ENCODE measurements at places on chromosomes 1 and 21.

GRCh38 chr1:14345946-14346550, 252.4 kb upstream of the KAZN start:
- DNase-seq: no peak

GRCh38 chr1:34237151-34237815, 60.6 kb downstream of the C1orf94 start:
- DNase-seq: no peak

DNA sequence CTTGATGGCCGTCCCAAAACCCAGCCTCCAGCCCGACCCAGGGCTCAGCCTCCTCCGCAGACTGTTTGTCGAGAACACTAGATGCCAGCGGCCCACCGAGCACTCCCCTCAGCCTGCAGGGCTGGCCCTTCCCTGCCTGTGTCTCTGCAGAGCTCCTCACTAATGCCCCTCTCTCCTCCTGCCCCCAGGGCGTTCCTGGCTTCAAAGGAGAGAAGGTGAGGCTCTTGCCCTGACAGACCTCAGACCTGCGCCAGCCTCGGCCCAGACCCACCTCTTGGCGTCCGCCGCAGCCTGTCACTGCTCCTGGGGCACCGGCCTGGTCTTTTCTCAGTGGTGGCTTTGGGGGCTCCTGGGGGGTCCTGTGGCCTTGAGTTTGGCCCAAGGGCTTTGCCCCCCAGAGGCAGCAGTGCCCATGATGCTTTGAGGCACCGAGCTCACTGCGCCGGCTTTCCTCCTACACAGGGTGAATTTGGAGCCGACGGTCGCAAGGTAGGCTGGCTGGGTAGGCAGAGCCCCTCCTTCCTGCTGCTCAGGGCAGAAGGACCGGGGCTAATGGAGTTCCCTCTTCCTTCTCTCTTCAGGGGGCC, 18.4 kb downstream of the COL6A2 start:
- DNase-seq: no peak

GRCh38 chr1:67749844-67750690, 65.1 kb downstream of the GADD45A start:
- no peak for DNase-seq

GRCh38 chr1:184604152-184604900, 150.3 kb downstream of the EDEM3 start:
- DNase-seq: no peak

GRCh38 chr1:39196244-39197215, 8.0 kb upstream of the MACF1 start:
- DNase-seq: no peak

DNA sequence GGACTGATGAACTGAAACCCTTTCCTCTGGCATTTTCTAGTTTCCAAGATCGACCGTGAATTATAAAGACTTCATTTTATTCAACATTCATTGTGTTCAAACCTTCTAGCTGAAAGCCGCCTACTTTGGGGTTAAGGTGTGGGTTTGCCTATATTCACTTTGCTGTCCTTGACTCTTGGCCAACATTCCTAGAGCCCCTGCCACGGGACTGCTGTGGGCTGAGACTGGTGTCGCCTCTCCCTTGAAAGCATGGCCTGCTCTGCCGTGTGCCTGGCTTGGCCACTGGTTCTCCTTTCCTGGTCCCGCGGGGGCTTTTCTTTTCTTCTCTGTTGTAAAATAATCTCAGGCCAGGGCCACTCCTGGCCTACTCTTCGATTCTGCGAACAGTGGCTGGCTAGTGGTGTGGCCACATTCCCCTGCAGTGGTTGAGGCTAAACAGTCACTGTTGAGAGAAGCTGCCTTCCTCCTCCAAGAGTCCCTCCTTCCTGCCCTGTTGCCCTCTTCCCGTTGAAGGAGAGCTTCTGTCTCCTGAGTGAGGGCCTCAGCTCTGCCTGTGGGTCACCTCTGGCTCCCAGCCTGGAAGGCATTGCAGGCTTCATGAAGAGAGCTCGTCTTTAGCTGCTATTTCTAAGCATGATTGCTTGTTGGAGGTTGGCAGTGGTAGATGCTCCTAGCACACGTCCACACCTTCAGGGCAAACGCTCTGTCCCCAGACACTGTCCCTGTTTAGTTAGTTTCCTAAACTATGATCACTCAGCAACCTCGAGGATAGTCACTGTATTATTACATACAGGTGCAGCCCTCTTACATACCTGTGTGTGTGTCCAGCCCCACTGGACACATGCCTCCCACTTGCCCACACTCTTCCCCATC, 80.5 kb downstream of the GALNT2 start:
- no peak for DNase-seq

- DNase-seq: no peak
Measured at GRCh38 chr1:169086603-169087455, 19.7 kb upstream of the ATP1B1 start.

DNA sequence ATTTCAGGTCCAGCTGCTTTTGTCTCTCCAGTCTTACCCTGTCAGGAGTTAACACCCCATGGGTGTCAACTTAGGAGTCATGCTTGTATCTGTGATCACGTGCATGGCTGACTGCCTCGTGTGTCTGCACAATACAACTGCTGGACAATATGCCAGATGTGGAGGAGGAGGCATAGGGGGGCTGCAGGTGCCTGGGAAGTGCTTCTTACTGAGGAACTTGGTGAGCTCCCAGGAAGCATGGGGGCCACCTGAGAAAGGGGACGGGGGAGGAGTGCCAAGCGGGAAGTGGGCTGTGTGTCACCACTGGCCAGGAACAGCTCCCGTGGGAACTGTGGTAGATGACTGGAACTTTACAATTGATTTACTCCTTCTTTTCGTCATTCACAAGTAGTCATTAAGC, 9.5 kb downstream of the RHEX start:
- DNase-seq: no peak

GRCh38 chr21:35646606-35647005, 413.7 kb downstream of the SETD4 start:
- no peak for DNase-seq

GRCh38 chr1:204834752-204835151, 35.9 kb upstream of the NFASC start:
- DNase-seq: no peak

DNA sequence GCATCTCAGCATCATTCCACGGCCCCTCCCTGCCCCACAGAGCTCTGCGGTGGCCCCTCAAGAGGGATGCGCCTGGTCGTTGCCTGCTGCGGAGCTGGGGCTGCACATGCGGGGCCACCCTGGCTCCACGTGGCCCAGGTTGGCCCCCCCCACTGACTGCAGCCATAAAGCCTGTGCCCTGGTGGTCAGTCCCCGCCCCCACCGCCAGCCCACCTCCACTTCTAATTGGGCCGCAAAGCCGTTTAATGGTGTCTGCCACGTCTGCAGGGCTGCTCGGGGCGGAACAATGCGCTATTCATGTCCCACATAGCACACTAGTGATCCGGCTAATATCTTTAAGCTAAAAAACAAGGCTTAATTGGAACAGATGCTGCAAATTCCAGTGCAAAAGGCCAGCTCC, 33.5 kb upstream of the ACTRT2 start:
- no peak for DNase-seq

DNA sequence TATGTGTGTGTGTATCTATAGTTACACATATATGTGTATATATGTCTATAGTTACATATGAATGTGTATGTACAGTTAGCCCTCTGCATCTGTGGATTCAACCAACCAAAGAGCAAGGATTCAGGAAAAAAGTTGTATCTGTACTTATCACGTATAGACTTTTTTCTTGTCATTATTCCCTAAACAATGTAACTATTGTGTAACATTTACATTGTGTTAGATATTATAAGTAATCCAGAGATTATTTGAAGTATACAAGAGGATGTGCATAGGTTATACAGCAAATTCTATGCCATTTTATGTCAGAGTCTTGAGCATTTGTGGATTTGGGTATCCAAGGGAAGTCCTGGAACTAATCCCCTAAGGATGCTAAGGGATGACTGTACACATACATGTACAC, 71.3 kb downstream of the RASAL2 start:
- no peak for DNase-seq

DNA sequence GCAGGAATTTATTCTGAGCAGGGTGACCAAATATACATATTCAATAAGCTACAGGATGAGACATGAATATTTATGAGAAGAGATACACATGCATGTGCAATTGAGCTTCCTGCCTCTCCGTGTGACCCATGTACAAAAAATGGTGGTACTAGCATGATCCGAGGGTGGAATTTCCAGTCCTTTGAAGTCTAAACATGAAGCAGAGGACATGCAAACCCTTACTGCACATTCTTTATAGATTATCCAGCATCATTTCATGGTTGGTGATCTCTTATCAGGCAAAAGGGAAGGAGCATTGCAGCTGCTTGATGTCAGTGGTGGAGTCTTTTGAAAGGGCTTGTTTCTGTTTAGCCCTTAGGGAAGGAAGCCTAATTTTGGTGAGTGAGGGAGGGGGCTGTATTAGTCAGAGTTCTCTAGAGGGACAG, 448.6 kb downstream of the SETD4 start:
- no peak for DNase-seq

GRCh38 chr1:205630241-205630640, 1.6 kb downstream of the ELK4 start:
- no peak for DNase-seq

- DNase-seq: no peak
Measured at GRCh38 chr1:13826009-13826408, 126.0 kb downstream of the PRDM2 start.

GRCh38 chr1:20511518-20512428, 3.8 kb upstream of the MUL1 start:
- no peak for DNase-seq

- DNase-seq: no peak
Measured at GRCh38 chr1:57799490-57800115, 375.7 kb upstream of the DAB1 start.

DNA sequence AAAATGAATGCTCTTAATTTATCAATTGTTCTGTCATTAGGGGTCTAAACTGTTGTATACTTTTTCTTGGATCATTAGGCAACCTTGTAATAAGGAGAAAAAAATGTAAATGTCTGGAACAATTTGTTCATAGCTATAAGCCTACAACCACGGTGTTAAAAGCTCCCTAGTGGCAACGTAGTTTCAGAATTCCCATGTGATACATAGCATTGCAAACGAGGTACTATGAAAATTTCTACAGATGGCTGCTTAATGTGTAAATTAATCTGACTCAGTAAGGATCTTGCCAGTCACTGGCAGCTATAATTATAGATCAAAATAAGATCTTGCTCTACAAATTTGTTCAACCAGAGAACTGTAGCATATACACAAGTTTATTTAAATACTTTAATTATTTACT, 304.1 kb upstream of the ADGRL4 start:
- DNase-seq: no peak

- DNase-seq: no peak
Measured at GRCh38 chr1:182615468-182616129, 11.4 kb upstream of the RGS16 start.

DNA sequence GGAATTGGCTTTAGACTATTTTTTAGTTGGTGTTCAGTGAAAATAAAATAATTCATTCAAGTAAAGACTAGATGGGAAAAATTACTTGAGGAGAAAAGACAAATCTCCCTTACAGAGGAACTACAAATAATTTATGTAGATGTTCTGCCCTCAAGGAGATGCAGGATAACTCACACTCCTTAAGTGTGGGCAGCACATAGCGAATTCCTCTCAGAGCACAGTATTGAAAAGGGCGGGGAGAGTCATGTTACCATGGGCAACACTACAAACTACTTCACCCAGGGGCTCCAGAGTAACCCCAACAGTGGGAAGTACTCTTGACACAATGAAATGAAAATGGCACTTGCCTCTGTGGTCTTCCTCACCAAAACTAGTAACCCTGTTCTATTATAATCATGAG, 20.6 kb upstream of the LAMC2 start:
- DNase-seq: no peak

DNA sequence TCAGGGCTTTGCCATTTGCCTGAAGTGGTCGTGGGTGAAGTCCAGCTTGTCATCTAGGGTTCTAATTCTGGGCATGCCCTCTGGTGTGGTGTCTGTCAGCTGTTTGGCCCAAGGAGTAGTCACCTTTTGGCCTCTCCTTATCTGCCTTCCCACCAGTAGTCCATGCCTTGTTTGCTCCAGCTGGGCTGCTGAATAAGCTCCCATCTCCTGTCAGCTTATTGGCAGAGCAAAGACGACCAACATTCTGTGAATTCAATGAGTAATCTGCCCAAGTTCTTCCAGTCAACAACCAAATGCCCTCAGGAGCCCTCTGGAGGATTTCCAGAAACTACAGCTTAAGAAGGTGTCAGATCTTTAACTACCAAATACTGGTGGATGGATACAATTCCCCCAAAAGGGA, 7.0 kb downstream of the BCAN start:
- DNase-seq: no peak

- DNase-seq: no peak
Measured at GRCh38 chr21:41833497-41834115, 45.5 kb downstream of the PRDM15 start.

DNA sequence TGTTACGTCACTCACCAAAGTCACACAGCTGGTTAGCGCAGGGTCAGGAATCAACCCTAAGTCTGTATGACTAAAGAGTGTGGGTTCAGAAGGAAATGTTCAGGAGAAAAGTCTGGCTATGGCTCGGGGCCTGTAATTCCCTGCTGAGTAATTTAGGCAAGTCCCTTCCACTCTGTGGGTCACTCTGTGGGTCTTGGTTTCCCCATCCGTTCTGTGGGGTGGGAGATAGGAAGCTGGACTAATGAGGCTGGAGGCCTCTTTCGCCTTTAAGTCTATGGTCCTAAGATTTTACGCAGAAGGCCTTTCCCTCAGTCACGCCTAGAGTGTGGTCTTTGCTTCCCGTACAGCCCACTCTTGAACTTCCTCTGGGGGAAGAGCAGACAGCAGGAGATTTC, 14.3 kb upstream of the MED18 start:
- no peak for DNase-seq

DNA sequence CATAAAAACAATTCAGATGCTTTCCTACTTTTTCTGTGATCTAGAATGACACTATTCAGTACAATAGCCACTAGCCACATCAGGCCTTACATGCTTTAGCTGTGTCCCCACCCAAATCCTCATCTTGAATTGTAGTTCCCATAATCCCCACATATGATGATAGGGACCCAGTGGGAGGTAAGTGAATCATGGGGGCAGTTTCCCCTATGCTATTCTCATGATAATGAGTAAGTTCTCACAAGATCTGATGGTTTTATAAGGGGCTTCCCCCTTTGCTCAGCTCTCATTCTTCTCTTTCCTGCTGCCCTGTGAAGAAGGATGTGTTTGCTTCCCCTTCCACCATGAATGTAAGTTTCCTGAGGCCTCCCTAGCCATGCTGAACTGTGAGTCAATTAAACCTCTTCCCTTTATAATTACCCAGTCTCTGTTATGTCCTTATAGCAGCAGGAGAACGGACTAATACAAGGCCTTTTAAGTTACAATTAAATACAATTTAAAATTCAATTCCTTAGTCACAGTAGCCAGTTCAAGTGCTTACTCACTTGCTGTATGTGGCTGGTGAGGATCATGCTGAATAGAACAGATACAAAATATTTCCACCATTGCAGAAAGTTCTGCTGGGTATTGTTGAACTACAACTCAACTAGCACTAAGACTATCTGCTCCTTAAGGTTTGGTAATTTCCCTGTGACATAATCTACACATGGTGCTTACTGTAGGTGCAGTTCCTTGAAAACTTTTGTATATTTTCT, 106.7 kb downstream of the SCMH1 start:
- DNase-seq: no peak

GRCh38 chr1:53483170-53483569, 24.0 kb downstream of the DMRTB1 start:
- DNase-seq: no peak
